Fibroblast of skin of right biceps (primary cell): ENCODE measurements at places on chromosomes 5 and 9.

GRCh38 chr5:159452480-159453167 is 122.3 kb upstream of the IL12B start:
- no peak for DNase-seq

- DNase-seq: no peak
Observed at GRCh38 chr5:55072666-55073065, 29.8 kb upstream of the GZMA start.

DNA sequence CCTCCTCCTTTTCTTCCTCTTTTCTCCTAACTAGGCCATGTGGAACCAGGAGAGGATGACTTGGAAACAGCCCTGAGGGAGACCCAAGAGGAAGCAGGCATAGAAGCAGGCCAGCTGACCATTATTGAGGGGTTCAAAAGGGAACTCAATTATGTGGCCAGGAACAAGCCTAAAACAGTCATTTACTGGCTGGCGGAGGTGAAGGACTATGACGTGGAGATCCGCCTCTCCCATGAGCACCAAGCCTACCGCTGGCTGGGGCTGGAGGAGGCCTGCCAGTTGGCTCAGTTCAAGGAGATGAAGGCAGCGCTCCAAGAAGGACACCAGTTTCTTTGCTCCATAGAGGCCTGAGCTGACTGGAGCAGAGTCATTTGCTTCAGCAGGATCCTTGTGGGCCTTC is 13.7 kb downstream of the NUDT2 start:
- DNase-seq: no peak

DNA sequence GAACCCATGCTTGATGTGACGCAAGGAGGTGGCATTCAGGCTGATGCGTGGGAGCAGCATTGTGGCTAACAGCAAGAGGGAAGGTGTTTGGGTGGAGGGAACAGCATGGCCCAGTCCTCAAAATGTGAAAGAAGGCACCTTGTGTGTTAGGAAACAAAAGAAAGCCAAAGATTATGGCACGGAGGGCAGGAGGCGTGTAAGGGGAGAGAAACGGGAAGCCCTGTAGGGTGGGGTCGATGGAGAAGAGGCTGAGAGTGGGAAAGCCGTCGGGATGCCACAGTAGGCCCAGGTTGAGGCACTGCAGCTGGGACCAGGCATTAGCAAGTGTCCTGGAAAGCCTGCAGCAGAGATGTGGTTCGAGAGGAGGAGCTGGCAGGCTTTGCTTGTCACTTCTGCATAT is 241.1 kb downstream of the GADD45G start:
- no peak for DNase-seq

DNA sequence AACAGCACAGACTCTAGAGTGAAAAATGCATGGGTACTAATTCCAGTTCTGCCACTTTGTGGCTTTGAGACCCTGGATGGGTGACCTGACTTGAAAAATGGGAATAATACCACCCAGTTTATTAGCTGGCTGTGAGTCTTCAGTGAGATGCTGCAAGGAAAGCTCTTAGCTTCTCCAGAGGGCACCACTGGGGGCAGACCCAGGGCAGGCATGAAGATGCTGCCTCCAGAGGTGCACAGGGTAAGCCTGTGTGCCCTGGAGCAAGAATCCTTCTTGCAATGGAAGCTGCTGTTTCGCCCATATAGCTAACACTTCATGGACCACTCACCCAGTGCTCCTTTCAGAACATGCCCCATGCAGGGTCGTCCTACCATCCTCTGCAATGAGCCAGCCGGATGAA is 75.7 kb downstream of the C5orf15 start:
- DNase-seq: no peak
